NCI-H69 (cell line): ENCODE measurements at places on chromosomes 12 and 14.
A peak's percentile ranks its signal among the peaks of the same experiment; 100 is the strongest.

- peak; percentile 75 for DNase-seq
These were observed 1.4 kb upstream of the PDE3A start for GRCh38 chr12:20366776-20367409.

DNA sequence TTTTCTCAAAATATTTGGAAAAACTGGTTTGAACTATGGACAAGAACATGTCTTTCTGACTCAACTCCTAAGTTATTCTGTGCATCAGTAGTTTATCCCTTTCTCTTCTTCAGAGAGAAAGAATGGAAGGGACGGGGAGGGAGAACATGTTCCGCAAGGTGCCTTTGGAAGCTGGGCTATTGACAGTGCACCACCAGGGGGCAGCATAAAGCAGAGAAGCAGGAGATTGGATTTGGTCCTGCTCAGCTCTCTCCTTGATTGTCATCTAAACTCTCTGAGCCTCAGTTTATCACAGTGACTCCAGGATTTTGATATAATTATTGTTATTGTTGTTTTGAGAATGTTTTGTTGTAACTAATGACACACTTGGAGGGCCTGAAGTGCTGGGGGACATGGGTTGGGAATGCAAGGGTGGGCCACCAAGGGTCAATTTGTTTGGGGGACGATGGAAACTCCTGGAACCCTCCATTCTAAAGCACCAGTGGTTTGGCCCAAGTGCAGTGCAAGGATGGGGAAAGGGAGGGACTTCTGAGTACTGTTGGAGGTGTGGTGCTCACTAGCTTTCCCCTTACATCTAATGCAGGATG, 45.3 kb upstream of the ANO6 start:
- DNase-seq: peak; percentile 83

- no peak for DNase-seq
These were observed 223.1 kb upstream of the FOXN3 start for GRCh38 chr14:89640141-89640540.

DNA sequence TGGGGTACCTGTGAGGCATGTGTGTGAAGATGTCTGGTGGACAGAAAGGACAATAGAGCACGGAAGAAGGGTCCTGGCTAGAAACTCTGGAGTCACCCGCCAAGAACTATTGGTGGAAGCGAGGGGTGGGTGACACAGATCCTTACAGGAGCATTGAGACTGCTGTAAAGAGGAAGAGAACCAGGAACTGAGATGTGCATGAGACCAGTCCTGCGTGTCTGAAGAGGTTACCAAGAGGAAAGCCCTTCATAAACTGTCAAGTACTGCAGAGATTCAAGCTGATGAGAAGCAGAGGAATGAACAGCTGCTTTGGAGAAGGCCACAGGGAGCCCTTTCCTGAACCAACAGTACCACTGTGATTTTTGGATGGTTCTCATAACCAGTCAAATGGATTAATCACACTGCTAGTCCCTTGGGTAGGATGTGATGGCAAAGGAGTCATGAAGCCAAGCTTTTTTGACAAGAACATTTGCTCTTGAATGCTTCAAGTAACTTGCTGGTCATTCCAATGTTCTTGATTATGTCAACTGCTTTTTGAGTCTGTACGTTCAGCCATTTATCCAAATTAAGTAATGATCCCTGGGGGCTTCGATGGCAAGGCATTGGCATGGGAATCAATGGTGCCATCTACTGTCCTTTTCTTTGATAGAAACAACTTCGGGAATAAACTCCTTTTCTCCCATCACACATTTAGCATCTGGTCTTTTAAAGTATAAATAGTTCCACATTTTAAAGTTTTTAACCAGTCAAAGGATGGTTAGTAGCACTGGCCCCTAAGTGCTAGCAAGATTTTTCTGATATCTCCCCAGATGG, 42.9 kb downstream of the GPR135 start:
- peak; percentile 66 for DNase-seq

DNA sequence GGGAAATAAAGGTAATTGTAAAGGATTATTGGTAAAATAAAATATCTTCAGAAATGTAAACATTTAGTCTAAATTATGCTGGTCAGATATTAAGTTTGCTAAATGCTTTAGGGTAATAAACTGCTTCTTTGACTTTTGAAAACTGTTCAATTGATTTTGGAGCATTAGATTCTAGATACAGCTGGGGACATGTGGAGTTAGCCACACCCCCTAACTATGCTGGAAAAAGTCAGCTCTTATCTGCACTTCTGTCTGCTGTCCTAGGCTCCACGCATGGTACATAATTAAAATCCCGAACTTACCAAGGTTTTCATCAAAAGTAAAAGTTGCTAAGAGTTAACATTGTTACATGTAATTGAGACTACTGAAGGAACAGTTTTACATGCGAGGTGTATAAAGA, 78.8 kb downstream of the ITPR2 start:
- DNase-seq: no peak
